ENCODE measurements at places on chromosomes 1 and 21.

GRCh38 chr1:69728206-69728605, 160.5 kb downstream of the LRRC7 start:
- DNase-seq = no peak

DNA sequence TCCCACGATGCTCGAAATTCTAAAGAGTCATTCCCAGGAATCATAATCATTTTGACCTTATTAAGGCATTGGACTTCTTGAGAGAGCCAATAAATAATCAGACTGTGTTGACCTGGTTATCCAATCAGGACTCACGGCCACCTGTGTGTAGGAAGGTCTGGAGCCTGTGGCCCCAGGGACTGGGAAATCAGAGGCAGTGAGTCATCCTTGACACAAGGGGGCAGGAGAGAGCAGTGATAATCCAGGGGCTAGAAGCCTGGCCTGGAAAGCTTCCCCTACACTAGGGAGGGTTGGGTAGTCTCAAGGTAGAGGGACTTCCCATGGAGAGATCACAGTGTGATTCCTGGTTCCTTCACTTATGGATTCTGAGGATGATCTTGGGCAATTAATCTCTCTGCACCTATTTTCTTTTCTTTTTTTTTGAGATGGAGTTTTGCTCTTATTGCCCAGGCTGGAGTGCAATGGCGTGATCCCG, 4.7 kb downstream of the MR1 start:
- DNase-seq = peak; percentile 43

DNA sequence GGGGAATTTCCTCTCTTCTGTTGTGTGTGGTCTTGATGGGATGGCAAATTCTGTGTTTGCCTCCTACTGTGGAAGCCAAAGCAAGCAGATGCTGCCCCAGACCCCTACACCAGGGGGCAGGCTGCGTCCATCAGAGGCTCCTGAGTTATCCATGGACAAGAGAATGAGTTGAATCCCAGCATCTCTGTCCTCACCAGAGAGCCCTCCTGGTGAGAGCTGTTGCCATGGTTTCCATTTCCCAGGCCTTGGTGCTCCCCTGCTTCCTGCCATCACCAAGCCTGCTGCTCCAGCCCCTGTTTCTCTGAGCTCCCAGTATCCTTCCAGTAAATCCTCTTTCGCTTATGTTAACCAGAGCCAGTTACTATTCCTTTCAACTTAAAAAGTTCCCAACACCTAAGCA, 20.4 kb upstream of the GNG12 start:
- no peak for DNase-seq

GRCh38 chr1:192805832-192806323, 3.0 kb upstream of the RGS2 start:
- DNase-seq = no peak

GRCh38 chr1:243550276-243550675, 294.4 kb downstream of the SDCCAG8 start:
- no peak for DNase-seq

DNA sequence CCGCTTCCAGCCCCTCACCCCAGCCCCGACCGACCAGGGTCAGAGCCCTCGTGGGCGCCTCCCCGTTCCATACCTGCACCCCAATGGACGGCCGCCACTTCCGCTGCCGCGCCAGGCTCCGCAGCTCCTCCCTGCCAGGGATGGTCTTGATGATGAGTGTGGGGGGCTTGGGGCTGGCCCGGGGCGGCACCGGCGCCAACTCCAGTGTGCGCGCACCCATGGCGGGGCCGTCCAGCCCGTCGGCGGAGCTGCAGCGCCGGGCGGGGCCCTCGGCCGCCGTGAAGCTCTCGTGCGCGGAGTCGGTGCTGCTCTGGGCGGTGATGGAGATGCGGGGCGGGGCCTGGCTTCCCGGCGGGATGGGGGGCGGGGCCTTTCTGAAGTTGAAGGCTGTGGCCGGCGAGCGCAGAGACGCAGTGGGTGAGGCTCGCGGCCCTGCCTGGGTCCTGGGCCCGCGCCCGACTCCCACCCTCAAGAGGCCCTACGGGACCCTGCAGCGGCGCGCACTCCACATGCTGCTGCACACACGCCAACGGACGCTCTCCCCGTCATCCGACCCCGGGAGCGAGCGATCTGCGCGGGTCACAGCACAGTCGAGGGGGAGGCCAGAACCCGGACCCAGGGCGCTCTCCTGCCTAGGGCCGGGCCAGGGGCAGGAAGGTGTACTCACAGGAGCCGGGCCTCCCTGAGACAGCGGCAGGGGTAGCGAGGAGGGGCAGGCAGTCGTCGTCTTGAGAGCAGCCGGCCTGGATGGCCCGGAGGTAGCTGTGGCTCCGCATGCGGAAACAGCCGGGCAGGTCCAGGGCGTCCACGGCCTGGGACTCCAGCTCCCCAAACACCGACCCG, 26.1 kb upstream of the SMIM12 start:
- no peak for DNase-seq

DNA sequence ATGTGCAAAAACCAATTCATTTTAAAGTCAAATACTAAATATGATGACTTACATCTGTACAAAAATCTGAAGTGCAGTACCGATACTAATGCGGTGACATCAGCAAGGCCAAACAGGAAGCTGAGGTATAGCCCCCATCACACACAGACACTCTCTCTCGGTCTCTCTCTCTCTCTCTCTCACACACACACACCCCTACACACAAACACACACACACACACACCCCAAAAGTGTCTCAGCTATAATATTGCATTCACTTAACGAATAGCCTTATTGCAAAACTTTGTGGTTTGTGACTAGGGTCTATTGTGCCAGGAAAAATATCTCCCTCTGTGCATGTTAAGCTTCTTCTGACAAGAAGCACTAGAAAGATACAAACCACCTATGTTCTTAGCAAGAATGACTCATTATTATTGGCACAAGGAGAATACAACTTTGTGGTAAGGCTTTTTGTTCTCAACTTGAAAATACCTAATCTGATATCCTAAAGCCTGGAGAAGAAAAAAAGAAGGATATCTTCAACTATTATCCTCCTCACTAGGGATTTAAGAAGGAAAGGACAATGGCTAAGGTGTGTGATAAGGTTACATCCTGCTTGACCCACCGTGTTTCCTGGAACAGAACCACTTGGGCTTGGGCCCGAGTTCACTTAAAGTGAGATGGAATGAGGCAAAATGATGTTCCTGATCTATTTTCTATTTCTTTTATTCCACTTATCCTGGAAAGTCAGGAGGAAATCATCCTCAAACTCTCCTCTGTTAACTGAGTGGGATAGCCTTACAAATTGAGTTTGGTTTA, 107.1 kb downstream of the NIBAN1 start:
- no peak for DNase-seq

GRCh38 chr1:197465528-197466327, 197.7 kb downstream of the CRB1 start:
- DNase-seq = no peak

DNA sequence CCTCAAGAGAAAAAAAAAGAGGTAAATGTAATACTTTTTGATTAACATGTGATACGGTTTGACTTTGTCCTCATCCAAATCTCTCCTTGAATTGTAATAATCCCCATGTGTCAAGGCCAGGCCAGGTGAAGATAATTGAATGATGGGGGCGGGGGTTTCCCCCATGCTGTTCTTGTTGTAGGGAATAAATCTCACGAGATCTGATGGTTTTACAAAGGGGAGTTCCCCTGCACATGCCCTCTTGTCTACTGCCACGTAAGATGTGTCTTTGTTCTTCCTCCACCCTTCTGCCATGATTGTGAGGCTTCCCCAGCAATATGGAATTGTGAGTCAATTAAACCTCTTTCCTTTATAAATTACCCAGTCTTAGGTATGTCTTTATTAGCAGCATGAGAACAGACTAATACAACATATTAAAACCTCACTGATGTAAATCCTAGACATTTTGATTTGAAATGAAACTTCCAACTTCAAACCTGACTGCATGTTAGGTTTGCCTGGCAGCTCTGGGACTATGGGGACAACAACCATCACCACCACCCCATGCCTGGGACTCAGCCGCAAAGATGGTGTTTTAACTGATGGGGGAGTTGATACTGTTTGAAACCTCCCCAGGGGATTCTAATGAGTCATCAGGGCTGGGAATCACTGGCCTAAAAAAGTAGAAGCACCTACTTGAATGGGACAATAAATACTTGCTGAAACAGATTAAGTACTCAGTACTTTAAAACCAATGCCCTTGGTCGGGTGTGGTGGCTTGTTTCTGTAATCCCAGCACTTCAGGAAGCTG, 32.8 kb upstream of the BACH1 start:
- DNase-seq = no peak

- no peak for DNase-seq
These were observed 362.6 kb downstream of the MATN1 start for GRCh38 chr1:30360753-30361152.

- DNase-seq = no peak
These were observed 58.8 kb downstream of the AK4 start for GRCh38 chr1:65206836-65207235.

GRCh38 chr1:116352349-116352813, 20.7 kb upstream of the ATP1A1 start:
- DNase-seq = no peak

GRCh38 chr1:79895573-79895972, 889.0 kb upstream of the ADGRL4 start:
- no peak for DNase-seq

- DNase-seq = no peak
These were observed 58.4 kb downstream of the ASH1L start for GRCh38 chr1:155504207-155504606.

- no peak for DNase-seq
These were observed 141.0 kb upstream of the JUN start for GRCh38 chr1:58924821-58925220.

GRCh38 chr21:36053715-36054062, 6.6 kb downstream of the SETD4 start:
- no peak for DNase-seq

DNA sequence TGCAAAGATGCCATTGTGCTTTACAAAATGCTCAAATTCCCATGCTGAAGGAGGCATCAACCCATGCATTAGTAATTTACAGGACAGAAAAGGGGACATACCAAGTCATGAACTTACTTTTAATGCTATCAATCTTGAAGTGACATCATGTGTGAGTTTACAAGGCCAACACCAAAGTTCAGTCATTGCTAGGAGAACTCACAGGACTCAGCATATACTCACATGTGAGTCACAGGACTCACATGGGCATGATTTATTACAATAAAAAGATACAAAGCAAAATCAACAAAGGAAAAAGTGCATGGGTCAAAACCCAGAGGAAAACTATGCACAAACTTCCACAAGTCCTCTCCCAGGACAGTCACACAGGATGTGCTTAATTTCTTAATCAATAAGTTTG, 1656.0 kb downstream of the MRPL39 start:
- DNase-seq = no peak

GRCh38 chr1:165858967-165859845, 31.8 kb downstream of the UCK2 start:
- no peak for DNase-seq

- no peak for DNase-seq
These were observed 188.6 kb downstream of the DSCAM start for GRCh38 chr21:40658311-40658710.

DNA sequence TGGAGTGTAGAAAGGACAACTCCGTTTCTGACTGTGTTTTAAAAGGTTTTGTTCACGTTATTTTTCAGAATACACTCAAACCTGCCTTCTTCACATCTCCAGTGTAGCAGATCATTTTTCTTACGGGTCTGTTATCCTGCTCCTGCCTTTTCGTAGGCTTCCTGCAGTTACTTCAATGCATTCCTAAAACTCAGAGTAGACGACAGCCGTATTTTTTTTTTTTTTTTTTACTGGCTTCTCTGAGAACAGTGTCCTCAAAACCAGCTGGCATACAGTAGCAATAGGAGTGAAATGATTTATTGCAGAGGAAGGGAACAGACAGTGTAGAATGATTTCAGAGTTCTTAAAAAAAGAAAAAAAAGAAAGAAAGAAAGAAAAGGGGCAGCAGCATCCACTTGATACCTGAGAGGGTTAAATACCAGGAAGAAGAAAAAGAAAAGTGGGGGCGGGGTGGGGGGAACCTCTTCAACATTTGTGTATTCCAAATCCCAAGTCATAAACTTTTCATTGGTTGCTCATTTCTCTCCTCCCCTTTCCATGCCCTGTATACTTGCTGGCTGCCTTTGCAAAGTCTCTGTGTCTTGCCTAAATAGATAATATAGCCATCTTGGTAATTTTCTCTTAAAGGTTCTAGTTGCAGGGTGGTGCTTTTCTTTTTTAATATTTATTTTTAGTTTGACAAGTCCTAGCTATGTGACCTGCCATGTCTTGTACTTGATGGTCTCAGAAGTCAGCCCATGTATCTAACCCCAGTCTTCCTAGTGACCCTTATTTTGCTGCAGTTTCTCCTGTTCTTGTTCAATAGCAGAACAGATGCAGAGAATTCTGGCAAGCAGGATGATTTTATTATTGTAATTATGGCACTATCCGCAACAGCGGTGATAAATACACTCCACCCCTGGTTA, 2.8 kb downstream of the TGFB2 start:
- no peak for DNase-seq
